ENCODE measurements at places on chromosomes 2 and 18.

DNA sequence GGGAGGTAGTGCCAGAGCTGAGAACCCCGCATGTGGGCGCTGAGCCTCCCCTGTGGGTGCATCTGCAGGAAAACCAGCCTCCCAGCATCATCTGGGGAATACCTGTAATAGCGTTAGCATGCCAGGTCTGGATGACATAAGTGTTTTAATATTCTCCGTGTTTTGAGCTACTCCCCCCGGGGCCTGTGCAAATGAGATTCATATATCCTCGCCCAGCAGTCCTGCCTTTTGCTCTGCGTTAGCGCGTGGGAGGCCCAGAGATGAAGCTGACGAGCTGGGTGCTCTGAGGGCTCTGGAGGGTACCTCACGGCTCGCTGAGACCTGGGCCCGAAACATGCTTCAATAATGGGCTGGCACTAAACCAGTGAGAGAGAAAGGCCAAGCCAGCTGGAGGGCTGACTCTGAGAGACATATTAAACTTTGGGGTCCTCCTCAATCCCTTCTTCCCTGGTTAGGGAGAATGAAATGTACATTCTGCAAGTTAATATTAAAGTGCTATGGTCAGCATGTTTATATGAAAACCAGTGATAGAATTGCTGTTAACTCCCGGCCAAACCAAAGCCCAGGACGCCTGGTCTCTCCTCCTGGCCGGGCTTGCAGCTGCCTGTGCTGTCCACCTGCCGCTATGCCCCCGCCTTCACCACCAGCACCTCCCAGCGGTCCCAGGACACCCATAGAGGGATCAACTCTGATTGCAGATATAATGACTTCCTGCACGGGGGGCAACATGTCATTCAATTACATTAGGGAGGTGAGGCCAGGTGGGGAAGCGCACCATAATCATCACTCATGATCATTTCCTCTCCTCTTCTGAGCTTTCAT lies 77.0 kb downstream of the EDAR start:
- no peak for DNase-seq

GRCh38 chr2:176763130-176763529 lies 449.5 kb upstream of the HNRNPA3 start:
- no peak for DNase-seq

GRCh38 chr18:24611075-24611474 lies 150.6 kb downstream of the HRH4 start:
- DNase-seq: no peak

- no peak for DNase-seq
Observed at GRCh38 chr2:119436993-119437772, 5.5 kb downstream of the TMEM37 start.
